ENCODE measurements at places on chromosomes 5 and 9. TPM values are rescaled to one million over a fixed set of nuclear protein-coding genes. Genes with fewer than 3 reads are reported as not detected.

FBN2 gene
- total RNA-seq: 18.5 TPM

PCDHGC4 gene
- total RNA-seq: 0.22 TPM

C9 gene
- total RNA-seq: not detected

TMEFF1 gene
- total RNA-seq: 1.3 TPM

PRUNE2 gene
- total RNA-seq: 2.2 TPM

PCDHA1 gene
- total RNA-seq: not detected

TERT gene
- 5.0 TPM for total RNA-seq

DNA sequence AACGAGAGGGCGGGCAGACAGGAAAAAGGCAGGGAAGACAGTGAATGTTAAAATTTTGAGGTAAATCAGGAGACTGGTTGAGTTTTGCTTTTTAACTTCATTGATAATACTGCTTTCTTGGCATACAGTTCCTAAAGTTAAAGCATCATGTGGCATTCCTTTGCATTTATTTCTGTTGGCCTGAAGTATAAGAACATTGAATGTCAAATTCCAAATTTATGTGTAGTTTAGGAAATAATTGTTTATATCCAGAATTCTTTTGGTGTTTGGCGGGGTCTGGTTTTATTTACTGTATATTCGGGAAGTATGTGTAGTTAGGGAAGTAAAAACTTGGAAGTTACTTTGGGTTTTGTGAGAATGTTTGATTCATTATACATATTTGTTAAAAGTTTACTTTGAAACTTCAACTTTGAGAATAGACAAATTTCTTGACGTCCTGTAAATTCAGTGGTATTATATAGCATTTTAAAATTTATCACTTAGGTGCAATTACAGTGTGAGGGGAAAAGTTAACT, 83.2 kb downstream of the PTPDC1 start:
- DNase-seq: no peak

- no peak for DNase-seq
Observed at GRCh38 chr5:66351813-66352212, 207.7 kb downstream of the SREK1 start.

GRCh38 chr5:127550652-127551409, 33.4 kb downstream of the PRRC1 start:
- DNase-seq: no peak

GRCh38 chr9:68522954-68523353, 17.7 kb downstream of the TMEM252 start:
- no peak for DNase-seq

DNA sequence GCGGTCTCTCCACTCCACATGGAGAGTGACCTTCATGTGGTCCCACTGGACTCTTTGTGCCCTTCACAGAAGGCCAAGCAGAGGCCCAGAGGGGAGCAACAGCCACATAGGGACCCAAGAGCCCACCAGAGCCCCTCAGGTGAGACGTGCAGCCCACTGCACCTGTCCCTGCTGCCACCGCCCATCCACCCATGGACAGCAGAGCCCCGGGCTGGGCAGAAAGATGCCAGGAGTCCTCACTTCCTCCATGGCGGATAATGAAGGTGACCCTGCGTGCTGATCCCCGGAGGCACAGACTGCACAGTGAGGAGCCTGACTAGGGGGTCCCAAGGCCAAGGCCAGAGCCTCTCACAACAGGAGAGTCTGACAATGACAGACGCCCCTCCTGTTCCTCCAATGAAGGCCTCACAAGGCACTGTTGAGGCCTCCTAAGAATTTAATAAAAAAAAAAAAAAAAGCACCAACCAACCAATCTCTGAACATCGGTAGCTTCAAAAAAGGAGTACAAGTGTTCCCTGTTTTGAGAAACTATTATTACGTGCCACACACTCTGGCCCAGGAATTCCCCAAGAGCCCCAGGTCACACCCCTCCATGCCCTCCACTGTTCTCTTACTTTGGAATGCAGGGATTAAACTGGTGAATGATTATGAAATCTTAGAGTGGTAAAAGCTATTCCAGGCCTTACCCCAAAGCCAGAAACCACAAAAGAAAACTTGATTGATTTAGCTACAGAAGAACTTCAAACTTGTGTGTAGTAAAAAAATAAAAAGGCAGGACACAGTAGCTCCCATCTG, 2.8 kb upstream of the PPP1R26 start:
- DNase-seq: no peak

- DNase-seq: no peak
Observed at GRCh38 chr5:176627582-176627981, 2.8 kb downstream of the SNCB start.

DNA sequence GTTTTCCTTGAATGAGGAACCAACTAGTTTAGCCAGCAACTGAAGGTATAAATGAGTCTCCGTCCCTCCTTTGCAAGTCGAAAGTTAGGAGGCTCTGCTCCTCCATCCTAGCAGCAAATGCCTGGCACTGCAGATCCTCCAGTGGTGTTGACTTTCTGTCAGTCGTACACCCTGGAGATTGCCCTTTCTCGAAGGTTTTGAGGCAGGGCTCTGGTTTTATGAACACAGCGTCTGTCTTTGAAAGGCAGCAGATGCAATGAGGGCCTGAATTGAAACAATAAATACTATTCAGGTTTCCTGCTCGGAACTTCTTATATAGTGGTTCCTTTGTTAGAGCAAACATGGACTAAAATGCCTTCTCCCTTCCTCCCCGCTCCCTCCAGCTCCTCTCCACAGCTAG, 284.0 kb downstream of the TMEM38B start:
- no peak for DNase-seq

GRCh38 chr5:82622205-82622604, 344.1 kb upstream of the RPS23 start:
- no peak for DNase-seq

DNA sequence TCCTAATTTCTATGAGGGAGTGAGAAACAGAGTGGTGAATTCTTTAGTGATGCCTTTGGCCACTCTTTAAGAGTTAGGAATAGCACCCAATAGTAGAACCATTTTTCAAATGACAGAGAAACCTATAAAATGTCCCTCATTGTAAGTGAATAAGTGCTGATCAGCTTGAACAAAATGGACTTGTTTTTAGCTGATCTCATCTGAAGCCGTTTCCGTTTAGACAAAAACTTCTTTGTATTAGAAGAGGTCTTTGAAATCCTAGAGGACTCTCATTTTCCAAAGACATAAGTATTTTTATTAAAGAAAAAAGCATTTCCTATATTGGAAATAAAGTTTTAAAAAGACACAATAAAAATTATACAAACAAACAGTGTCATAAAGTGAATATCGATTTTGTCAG, 273.9 kb downstream of the ARHGEF28 start:
- no peak for DNase-seq

- no peak for DNase-seq
Observed at GRCh38 chr5:109529520-109529919, 119.7 kb upstream of the PJA2 start.

DNA sequence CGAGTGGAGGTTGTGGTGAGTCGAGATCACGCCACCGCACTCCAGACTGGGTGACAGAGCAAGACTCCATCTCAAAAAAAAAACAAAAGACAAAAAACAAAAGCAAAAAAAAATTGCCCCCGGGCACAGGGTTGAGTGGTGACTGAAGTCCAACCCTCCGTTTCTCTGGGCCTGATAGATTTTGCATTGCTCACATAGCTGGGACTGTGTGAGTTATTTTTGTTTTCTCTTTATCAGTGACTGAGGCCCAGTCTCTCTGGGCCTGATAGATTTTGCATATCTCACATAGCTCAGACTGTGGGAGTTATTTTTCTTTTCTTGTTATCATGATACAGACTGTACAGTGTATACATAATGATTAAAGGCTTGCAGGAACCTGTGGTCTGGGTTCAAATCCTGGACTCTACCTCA, 2.6 kb upstream of the SLC28A3 start:
- peak; percentile 78 for DNase-seq

DNA sequence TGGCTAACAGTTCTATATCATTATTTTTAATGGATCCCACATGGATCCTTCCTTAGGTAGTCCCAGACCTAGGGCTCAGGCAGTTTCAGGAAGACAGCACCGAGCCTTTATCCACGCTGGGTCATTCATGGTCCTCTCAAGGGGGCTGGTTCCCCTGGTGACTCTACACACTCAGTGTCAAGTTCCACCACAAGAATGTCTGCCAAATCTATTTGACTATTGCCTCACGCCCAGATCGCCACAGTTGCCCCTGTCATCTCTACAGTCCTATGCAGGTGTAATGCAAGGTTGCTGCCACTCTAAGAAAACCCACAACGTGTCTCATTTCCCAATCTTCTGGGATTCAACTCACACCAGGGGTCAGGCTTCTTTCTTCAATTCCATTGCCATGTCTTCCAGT, 8.0 kb upstream of the ZNF366 start:
- DNase-seq: no peak

- peak; percentile 50 for DNase-seq
Observed at GRCh38 chr9:16871336-16872151, 1.1 kb upstream of the BNC2 start.
